ENCODE measurements at places on chromosomes 6 and 20. TPM values are rescaled to one million over a fixed set of nuclear protein-coding genes. Genes with fewer than 3 reads are reported as not detected.
A peak's percentile ranks its signal among the peaks of the same experiment; 100 is the strongest.

Gene SPDEF
- 190 TPM for total RNA-seq

- peak; percentile 93 for DNase-seq
Observed at GRCh38 chr20:21184819-21185218, 58.9 kb downstream of the KIZ start.

GRCh38 chr20:58864346-58864745 is 11.8 kb downstream of the GNAS start:
- DNase-seq, result peak; percentile 53

Gene COL9A1
- not detected for total RNA-seq

DNA sequence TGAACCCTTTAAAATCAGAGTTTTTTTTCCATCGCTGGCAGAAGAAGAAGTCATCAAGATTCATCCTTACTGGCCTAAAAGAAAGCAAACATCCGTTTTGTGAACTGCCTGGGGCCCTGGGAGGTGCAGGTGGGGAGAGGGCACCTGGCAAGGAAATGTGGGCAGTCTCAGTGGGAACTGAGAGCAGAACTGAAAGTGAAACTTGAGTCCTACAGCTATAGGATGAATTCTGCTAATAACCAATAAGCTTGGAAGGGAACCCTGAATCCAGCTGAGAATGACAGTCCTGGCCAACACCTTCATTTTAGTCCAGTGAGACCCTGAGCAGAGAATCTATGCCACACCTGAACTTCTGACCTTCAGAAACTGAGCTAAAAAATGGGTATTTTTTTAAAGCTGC is 130.1 kb upstream of the ASCC3 start:
- DNase-seq, result peak; percentile 74

- no peak for DNase-seq
Observed at GRCh38 chr20:63067266-63067635, 60.5 kb upstream of the BHLHE23 start.

Gene ARHGAP40
- not detected for total RNA-seq

DNA sequence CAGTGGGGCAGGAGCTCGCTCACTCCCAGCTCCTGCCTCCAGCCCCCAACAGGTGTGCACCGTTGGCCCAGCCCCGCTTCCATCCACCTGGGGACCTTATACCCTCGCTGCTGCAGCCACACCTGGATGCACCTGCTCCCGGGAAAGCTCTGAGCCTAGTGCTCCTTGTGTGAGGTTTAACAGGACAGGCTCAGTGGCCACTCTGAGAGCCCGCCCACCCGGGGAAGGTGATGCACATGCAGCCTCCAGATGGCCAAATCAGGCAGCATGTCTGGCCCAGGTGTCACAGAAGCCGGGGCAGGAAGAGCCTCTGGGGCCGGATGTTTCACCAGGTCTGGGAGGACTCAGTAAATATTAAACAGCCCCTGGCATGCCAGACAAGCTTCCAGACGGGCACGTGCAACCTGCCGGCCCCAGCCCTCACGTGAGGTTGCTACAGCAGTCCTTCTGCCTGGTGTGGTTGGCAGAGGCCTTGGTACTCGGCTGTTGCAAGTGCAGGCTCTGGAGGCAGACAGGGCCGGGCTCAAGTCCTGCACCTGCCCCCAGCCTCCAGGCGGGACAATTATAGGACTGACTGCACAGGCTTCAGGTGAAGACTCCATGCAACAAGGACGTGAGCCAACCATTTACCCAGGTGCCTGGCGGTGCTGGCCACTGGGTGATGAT is 66.9 kb downstream of the RIPOR3 start:
- DNase-seq, result peak; percentile 71

GRCh38 chr6:131890091-131890490 is 61.1 kb downstream of the CCN2 start:
- no peak for DNase-seq

- DNase-seq, result no peak
Observed at GRCh38 chr6:82953871-82954270, 111.8 kb downstream of the UBE3D start.

Gene SNX14
- 65.4 TPM for total RNA-seq

Gene RAET1E
- total RNA-seq, result 1.7 TPM

DNA sequence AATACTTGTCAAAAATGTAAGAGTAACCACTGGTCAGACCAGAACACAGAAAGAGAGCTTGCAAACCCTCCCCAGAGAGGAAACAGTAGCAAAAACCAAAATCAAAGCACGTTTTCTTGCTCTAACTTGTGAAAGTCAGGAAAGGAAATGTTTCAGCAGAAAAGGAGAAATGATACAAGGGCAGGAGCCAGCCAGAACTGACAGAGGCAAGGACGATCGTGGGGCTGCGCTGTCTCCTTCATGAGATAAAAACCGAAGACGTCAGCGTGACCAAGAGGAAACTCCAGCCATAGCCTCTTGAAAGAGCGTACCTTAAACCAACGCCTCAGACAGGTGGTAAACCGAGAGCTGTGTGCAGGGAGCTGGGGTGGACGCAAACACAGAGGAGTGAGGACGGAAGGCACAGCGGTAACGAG is 27.5 kb downstream of the LAMA5 start:
- no peak for DNase-seq

Gene MPIG6B
- total RNA-seq, result not detected

DNA sequence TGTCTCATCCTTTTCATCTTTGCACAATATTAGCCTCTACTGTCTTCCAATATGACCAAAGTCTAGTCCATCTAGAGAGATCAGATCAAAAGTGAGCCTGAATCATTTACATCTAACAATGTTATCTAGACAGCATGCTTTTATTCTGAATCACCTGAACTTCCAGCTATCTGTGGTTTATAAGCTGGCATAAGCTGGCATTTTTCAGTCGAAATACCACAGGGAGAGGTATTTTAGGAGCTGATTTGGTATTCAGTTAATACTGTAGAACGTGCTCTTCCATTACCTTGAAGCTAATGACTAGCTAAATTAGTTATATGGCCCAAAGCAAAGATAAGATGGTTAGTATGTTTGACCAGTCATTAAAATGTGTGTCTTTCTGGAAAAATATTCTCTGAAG is 188.3 kb upstream of the AGPAT4 start:
- peak; percentile 81 for DNase-seq

DNA sequence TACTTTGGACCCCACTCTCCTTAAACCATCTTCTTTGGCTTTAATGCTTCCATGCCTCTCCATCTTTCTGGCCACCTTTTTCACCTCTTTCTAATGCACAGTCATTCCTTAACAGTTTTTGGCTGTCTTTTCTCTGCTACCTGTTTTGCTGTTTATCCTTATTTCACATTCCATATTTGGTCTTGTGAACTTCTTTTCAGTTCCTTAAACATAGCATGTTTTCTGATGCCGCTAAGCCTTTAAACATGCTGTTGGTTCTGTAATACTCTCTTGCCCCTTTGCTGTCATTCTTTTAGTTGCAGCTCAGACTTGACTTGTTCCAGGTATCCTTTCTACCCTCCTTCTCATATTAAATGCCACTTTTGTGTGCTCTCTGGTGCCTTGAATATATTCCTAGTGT is 35.8 kb downstream of the TOP1 start:
- DNase-seq, result no peak

Gene SCGN
- total RNA-seq, result not detected

DNA sequence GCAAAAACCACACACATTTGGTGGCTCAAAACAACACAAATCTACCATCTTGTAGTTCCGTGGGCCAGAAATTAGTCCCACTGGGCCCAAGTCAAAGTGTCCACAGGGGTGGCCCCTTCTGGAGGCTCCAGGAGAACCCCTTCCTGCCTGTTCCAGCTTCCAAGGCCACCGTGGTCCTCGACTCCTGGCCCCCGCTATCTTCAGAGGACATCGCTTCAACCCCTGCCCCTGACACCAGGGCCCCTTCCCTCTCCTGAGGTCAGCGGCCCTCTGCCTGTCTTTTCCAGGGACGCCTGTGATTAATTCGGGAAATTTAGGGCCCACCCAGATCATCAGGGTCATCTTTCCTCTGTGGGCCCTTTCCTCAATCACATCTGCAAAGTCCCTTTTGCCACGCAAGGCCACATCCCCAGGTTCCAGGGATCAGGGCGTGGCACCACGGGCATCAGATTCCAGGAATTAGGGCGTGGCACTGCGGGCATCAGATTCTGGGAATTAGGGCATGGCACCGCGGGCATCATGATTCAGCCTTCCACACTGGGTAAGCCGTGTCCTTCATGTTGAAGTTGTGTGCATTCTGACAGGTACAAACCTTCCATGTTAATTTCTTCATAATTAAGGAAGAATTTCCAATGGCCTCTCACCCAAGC is 59.9 kb upstream of the SMOC2 start:
- DNase-seq, result no peak

- DNase-seq, result no peak
Observed at GRCh38 chr6:708237-708598, 15.3 kb upstream of the EXOC2 start.

GRCh38 chr6:54987633-54988290 is 141.2 kb downstream of the FAM83B start:
- no peak for DNase-seq

Gene BANF2
- not detected for total RNA-seq

DNA sequence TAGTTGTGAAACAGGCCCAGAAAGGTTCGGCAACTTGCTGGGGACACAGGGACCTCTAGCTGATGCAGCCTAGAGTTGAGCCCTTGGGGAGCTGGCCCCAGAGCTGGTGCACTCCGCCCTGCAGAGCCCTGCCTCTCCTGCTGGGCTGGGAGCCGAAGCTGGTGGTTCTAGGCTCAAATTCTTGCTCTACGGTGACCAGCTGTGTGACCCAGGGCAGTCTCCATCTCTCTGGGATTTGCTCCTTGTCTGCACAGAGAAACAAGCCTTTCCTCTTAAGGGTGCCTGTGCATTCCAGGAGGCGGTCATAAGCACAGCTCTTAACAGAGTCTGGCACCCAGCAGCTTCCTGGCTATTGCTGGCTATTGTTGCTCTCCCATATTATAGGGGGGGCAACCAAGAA is 47.4 kb downstream of the RBM38 start:
- no peak for DNase-seq

Gene WFDC12
- not detected for total RNA-seq

Gene C4B
- 0.52 TPM for total RNA-seq

Gene ESR1
- total RNA-seq, result 2.2 TPM

GRCh38 chr6:114471450-114471849 is 128.6 kb upstream of the HS3ST5 start:
- peak; percentile 53 for DNase-seq

- DNase-seq, result no peak
Observed at GRCh38 chr20:12682613-12683012, 326.2 kb upstream of the SPTLC3 start.

Gene DEFB124
- total RNA-seq, result not detected

DNA sequence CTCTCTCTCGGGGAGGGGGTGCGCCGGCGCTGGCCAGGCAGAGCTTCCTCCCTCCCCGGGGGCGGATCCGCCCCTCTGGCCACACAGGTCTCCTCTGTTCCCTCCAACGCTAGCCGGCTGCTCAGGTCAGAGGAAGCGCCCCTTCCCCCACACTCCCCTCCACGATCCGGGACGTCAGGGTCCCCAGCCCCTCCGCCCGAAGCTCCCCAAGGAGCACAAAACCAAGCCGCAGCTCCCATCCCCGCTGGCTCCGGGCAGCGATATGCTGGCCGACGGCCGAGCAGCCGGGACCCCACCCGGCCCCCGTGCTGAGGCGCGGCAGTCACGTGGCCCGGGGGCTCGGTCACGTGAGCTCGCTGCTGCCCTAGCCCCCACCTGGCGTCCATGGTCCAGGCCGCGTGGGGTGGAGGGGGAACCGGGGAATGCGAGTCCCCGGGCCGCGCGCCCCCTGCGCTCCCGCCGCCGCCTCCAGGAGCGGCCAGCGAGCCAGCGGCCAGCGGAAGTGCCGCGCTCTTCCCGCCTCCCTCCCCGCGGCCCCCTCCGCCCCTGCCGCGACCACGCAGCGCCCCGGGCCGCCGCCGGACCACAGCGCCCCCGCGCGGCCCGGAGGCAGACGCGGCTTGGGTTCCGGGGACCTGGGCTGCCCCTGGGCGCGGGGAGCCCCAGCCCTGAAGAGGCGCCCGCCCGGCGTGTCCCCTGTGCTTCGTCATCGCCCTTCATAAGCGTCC is at the start of gene SLC35B2:
SLC35B2 (minus strand) TSS at position 504 of the 728 bp plus-strand sequence; CDS start at position 386, 118 bp downstream.
- peak; percentile 72 for DNase-seq

Gene FAM50B
- 8.3 TPM for total RNA-seq

Gene C6orf15
- total RNA-seq, result not detected

DNA sequence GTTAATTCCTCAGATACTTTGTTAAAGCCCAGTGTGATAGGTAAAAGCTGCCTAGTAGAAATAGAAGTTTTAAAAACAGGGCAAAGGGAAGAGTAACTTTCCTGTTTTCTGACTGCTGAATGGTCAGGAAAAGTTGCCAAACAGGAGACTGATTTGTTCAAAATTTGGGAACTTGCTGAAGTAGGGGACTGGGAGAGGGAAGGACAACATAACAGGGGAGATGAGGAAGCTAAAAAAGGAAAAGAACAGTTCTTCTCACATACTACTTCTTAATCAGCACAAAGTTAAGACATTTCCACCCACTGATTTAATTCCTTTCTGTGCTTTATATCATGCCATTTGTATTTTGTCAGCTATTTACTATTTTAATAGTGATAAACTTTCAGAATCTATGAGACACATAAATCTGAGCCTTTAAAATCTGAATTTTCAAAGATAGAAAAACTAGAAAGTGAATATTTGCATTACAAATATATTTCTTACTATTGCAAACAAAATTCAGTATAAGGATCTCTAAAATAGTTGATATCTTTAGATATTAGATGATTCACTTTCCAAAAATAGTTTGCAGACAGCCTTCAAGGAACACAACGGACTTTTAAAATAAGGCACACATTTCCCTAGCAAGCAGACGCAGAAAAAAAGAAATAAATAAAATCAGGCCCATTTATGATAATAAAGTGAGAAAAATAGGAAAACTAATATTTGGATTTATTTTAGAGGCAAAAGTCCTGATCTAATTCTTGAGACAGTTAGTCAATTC is 36.9 kb upstream of the SLC16A10 start:
- no peak for DNase-seq

GRCh38 chr6:127954082-127954481 is 53.2 kb upstream of the THEMIS start:
- DNase-seq, result peak; percentile 5

GRCh38 chr6:158763434-158764182 is 55.6 kb downstream of the EZR start:
- DNase-seq, result no peak

GRCh38 chr6:21949211-21949801 is 347.5 kb downstream of the PRL start:
- no peak for DNase-seq

Gene RIPOR2
- total RNA-seq, result 0.44 TPM

Gene RGS17
- 0.40 TPM for total RNA-seq

Gene DUSP22
- 37.8 TPM for total RNA-seq

Gene THEMIS
- not detected for total RNA-seq

DNA sequence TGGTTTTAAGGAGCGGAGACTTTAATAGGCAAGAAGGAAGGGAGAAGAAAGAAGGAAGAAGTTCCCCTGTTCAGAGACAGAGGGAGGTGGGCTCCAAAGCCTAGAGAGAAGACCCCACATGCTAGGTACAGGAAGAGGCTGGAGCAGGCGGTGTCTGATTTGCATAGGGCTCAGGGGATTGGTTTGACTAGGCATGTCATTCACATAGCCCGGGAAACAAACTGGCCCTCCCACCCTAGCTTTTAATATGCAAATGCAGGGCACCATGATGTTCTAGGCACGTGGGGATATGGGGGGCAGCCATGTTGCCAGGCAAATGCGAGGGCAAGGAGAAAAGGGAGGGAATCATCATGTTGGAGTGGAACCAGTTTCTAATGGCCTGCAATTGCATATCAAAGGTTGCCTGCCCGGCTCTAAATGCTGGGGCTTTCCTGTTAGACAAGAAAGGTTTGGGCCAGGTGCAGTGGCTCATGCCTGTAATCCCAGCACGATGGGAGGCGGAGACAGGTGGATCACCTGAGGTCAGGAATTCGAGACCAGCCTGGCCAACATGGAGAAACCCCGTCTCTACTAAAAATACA is 34.3 kb upstream of the AGPAT4 start:
- DNase-seq, result no peak

- peak; percentile 11 for DNase-seq
Observed at GRCh38 chr6:135146162-135146934, 34.8 kb upstream of the MYB start.

Gene EYA2
- 0.29 TPM for total RNA-seq

Data from PC-3 (cell line).